ENCODE measurements at places on chromosomes 4 and X.

- no peak for DNase-seq
Measured at GRCh38 chr4:90246816-90247215, 119.6 kb downstream of the CCSER1 start.

DNA sequence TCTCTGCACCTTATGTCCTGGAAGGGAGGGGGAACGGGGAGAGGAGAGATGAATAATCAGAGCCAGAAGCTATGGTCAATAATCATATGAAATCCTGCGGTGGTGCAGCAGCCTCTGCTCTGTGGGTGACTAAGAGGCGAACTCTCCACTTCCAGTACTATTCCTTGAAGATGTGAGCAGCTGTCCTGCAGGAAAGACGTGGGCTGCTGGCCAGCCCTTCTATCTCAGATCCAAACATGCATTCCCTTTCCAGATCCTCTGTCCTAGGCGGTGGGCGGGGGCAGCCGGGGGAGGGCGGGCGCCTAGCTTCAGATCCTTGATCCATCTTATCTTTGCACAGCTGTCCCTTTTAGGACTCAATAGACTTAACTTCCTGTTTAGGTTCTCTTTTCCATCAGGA, 34.5 kb downstream of the SPINK2 start:
- DNase-seq, result no peak

GRCh38 chr4:88367826-88368225, 10.8 kb upstream of the HERC6 start:
- no peak for DNase-seq

DNA sequence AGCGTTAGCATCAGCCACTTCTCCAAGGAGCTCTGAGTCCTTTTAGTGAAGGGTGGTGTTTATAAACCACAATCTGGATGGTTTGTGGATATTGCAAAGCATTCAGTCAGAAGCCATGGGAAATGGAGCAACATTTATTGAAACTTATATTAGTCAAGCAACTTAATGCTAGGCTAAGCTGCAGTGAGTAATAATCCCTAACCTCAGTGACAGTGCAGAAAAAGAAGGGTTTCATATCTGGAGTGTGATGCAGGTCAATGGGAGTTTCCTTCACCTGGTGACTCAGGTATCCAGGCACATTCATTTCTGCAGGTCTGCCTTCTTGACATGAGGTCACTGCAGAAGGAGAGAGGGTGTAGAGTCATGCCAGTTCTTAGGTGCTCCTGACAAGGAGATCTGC, 10.4 kb upstream of the DRD5 start:
- no peak for DNase-seq

GRCh38 chr4:188403272-188403671, 264.0 kb downstream of the TRIML1 start:
- no peak for DNase-seq

- no peak for DNase-seq
Measured at GRCh38 chr4:160283081-160283480, 1180.2 kb downstream of the RAPGEF2 start.

- DNase-seq, result no peak
Measured at GRCh38 chrX:2872671-2873277, 44.0 kb downstream of the GYG2 start.

DNA sequence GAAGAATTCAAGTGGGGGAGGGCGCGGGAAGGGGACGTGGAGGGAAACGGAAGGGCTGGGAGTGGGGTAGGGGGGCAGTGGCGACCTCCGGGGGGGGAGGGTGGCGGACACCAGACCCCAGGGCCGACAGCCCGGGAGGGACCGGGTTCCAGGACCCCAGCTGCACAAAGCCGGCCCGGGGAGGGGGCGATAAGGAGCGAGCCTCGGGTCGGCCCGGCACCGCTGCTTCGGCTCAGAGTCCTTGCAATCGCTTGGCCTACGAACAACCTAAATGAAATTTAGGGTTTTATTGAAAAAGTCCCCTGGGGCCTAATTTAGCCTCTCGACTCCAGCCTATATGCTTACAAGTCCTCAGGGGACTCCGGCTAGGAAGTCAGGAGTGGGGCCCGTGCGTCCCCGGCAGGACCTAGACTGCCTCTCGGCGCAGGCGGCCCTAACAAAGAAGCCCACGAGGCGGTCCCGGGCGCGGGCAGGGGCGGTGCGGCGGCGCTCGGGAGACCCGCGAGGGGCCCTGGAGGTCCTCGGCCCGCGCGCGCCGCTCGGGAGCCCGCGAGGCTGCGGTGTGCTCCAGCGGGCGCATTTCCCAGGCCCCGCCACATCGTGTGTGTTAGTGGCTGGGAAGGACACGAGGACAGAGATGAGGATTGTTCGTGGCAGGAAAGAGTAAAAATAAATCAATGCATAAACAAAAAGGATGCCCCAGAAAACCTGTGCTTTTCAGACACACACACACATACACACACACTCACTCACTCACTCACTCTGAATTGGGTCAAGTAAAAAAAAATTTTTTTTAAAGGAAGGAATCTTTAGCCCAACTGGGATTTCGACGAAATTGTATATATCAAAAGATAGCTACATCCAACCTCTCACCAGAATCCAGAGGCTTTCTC, 70.0 kb downstream of the MGST2 start:
- no peak for DNase-seq

DNA sequence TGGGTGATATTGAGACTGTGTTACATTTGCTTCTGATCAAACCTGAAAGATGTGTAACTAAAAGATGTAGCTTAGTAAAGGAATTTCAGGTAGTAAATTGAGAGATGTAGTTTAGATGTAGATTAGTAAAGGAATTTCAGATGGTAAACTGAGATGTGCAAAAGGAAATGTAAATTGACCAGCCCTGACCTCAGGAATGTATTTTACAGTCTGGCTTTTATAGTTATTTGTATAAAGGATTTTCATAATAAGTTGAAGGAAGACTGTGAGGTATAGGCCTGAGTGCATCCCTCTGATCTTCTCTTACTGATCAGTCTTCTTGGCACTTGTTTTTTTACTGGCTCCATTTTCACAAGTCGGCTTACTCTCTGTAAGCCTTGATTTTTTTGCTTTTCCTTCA, 3.2 kb downstream of the KLHL2 start:
- no peak for DNase-seq

- no peak for DNase-seq
Measured at GRCh38 chr4:22987870-22988269, 295.1 kb downstream of the GBA3 start.

DNA sequence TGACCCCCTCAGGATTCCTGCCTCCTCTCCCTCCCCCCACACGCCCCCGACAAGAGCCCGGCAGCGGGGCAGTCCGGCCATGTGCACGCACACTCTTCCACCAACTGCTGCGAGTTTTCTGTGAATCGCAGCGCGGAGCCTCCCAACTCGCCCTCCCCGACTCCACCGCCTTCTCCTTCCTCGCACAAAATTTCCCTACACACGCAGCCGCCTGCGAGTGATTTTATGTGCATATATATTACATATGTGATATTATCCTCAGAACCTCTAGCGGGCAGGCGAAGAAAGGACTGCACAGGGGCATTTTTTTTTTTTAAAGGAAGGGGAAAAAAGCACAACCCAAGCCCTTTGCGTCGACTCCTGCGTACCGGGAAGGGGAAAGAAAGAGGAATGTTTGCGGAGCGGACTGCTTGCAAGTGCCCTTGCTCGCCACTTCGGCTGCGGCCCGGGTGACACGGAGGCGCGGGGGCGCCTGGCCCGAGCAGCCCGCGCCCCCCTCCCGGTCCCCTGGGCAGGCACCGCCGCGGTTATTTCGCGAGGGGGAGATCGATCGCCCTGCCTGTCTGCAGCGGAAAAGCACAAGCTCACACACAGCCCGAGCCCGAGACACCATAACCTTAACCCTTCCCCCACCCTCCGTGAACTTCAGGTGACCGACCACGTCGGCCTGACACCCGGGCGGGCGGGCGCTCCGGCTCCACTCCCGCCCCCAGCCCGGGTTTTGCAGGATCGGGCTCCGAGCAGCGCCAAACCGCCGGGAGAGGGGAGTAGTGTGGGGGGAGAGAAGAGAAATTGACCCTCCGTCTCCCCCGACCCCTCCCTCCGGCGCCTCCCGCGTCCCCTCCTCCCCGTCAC, 2.3 kb downstream of the ZNF827 start:
- peak; percentile 75 for DNase-seq

DNA sequence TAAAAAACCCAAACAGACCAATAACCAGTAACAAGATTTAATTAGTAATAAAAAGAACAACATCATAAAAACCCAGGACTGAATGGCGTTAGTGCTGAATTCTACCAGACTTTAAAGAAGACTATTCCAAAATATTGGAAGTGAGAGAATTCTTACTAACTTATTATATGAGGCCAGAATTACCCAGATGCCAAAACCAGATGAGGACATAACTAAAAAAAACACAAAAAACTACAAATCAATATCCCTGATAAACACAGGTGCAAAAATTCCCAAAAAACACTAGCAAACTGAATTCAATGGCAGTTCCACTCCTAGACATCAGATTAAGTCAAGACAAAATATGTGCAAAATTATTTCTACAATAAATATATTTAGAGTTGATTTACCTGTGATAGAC, 400.1 kb upstream of the PABPC4L start:
- DNase-seq, result no peak

DNA sequence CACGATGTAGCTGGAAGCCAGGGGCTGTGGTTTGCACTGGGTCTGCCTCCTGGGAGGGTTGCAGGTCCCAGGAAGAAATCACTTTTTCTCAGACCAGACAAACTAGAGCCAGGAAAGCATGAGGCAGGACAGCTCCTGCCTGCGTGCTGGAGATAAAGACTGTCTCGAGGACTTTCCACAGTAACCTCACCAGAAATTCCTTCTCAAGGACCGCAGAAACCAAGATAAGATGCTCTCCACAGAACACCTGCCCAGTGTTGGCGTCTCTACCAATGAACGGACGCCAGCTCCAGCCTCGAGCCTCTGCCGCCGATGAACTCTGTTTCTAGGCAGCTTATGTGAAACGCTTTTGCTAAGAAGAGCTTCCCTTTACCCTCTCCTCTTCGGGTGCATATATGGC, 76.9 kb upstream of the AFAP1 start:
- no peak for DNase-seq

DNA sequence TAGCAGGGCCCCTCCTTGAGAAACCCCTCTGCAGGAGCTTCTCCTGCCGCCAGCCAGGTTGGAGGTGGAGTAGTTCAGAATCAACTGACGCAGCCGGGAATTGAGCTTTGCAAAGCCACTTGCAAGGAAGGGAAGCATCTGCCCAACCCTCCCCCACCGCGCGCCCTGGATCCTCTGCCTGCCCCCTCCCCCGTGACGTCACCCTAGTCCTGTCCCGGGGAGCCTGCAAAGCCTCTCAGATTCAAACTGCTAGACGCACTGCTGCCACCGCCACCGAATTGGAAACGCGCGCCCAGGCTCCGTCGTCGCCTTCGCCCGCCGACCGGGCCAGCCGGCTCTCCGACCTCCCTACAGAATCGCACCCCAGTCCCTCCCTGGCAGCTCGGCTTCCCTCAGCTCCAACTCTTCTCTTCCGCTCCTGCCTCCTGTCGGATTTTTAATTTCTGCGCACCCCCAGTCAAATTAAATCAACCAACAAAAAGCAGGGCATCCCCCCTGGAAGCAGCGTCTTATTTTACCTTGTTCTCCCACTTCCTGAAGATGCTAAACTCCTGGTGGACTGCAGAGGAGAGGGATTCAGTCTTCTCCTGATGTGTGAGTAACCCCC, 3.8 kb downstream of the SLITRK2 start:
- DNase-seq, result no peak

GRCh38 chr4:39898015-39898414, 79.7 kb downstream of the PDS5A start:
- DNase-seq, result no peak

DNA sequence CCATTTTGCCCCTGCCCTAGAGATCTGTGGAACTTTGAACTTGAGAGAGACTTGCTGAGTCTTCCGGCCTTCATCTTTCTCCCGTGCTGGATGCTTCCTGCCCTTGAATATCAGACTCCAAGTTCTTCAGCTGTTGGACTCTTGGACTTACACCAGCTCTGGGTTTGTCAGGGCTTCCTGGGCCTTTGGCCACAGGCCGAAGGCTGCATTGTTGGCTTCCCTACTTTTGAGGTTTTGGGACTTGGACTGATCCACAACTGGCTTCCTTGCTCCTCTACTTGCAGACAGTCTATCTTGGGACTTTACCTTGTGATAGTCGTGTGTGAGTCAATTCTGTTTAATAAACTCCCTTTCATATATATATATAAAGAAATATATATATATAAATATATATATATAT, 1071.0 kb downstream of the ADGRL3 start:
- no peak for DNase-seq

- no peak for DNase-seq
Measured at GRCh38 chr4:115361781-115362180, 248.4 kb upstream of the NDST4 start.

DNA sequence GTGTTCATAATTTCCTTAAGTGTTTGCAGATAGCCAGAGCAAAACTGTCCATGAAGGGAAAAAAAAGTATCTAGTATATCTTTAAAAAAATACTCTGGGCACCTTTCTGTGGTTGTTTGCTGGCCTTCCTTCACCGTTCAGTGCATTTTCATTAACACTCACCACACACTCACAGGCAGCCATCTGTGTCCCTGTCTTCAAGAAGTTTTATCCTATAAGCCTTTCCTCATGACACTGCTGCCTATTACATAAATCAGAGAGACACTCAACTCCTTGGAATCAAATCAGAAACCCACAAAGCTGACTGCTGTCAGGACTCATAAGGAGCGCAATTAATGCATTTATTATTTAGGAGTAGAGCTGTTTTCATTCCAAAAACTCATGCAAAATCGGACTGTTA, 1720.2 kb downstream of the PCDH7 start:
- DNase-seq, result no peak

DNA sequence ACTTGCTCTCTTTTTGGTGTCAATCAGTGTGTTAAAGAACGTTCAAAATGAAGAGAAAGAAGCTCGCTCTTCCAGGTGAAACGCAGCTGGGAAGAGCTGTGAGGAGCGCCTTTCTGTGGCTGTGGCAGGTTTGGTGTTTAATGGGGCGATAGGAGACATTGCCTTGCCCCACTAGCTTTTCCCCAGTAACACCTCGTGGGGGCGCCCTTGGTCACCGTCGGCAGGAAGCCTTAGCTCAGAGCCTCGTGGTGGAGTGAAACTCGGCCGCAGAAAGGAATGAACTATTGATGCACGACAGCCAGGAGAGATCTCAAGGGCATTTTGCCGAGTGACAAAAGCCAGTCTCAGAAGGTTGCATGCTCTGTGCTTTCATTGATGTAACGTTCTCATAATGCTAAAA, 65.1 kb downstream of the GPR143 start:
- DNase-seq, result no peak

- no peak for DNase-seq
Measured at GRCh38 chr4:101871962-101872676, 81.6 kb downstream of the BANK1 start.

DNA sequence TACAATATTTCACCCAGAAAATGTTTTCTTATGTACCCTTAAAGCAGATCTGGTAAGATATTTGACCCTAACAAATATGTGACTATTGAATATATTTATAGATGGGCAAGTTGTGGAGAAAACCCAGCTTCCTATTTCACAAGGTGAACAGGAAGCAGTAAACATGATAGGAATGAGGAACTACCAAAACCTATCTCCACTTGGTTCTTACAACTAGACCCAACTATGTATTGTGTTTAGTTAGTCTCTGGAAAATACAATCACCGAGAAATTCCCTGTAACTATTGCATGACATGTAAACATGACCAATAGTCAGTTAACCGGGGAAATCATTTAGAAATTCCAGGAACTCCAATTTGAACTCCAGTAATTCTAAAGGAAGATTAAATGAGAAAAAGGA, 8.4 kb upstream of the RXFP1 start:
- no peak for DNase-seq

- DNase-seq, result no peak
Measured at GRCh38 chr4:168743601-168744000, 246.7 kb downstream of the PALLD start.

GRCh38 chrX:147850875-147851274, 60.8 kb upstream of the FMR1 start:
- no peak for DNase-seq

- DNase-seq, result no peak
Measured at GRCh38 chrX:12319003-12319519, 180.8 kb downstream of the FRMPD4 start.
